ENCODE measurements at places on chromosomes 2 and 18.

DNA sequence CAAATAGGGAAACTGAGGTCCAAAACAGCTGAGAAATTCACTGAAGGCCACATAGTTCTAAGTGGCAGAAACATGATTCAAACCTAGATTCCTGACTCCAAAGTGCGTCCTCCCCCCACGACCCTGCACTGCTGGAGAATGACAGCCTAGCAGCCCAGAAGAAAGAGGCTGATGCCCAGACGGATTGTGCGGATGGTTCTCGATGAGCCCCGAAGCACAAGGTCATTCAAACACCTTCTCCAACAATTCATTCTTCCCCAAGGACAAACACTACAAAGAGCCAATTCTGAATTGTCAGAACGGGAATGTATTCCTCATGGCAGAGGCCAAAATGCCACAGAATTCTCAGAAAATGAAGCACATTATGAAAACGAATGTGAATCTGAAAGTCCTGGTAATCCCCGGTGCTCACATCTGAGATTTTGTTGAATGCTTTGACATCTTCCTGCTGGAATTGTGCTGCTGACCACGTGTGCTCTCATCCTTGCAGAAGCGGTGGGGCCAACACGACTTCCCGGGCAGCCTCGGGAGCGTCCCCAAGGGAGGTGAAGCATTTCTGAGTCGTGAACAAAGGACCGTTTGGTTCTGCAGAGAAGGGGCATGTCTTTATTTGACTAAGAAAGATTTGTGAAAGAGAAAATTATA, 337.0 kb downstream of the EIPR1 start:
- no peak for DNase-seq

- no peak for DNase-seq
Observed at GRCh38 chr2:47725808-47726207, 57.1 kb upstream of the MSH6 start.

DNA sequence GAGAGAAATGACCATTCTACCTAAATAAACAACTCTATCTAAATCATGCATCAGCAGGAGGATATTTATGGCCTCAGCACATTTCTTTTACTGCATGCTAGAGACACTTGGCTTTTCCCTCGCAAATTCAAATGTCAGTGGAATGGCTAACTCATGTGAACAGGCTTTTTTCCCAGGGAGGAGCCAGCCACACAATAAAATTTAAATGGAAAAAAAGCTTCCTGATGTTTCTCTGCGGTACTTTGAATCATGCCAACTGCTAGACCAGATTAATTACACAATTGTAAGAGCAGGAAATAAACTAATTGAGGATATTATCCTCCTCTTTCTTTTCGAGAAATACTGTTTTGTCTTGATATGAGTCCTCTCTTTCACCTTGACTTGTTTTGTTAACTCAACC, 676.3 kb downstream of the IRS1 start:
- DNase-seq: peak; percentile 47

DNA sequence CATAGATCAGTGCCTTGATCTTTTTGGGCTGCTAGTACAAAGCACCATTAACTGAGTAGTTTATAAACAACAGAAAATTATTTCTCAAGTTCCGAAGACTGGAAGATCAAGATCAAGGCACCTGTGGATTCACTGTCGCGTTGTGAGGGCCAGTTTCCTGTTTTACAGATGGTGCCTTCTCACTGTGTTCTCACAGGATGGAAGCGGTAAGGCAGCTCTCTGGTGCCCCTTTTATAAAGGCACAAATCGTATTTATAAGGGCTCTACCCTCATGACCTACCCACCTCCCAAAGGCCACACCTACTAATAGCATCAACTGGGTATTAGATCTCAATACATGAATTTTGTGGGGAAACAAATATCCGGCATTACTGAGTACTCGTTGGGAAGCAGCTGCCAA, 729.5 kb upstream of the SLC39A10 start:
- no peak for DNase-seq

- DNase-seq: peak; percentile 96
Observed at GRCh38 chr2:39494784-39495251, 57.7 kb upstream of the MAP4K3 start.

- no peak for DNase-seq
Observed at GRCh38 chr2:56232912-56233311, 49.1 kb downstream of the CCDC85A start.

GRCh38 chr2:121359716-121360565, 74.9 kb upstream of the TFCP2L1 start:
- DNase-seq: no peak

DNA sequence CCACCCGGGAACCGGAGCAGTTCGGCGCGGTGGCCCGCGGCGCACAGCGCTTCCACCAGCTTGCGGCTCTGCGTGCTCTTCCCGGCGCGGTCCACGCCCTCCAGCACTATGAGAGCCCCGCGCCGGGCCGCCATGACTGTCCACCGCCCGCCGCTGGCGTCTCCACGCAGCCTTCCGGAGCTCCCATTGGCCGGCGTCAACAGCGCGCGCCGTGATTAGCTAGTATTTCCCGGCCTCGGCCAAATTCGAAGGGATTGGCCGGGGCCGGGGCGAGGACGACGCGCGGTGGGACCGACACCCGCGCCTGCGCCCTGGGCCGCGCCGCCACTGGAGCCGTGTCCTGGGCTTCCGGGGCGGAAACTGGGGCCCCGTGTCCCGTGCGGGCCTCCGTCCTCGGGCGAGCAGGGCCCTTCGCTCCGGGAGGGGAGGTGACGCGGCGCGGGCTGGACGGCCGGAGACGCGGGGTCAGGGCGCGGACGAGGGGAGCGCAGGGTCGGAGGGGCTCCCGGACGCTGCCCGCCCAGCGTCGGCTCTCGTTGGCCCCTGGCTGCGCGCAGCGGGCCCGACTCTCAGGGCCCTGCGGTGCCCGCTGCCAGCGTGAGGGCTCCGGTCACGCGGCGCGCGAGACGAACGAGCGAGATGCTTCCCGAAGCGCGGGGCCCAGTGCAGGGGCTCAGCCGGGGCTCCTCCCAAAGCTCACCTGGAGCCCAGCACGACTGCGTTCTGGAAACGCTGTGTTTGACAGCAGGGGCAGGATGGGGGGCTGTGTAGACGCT, at the start of gene DTYMK:
TSS of gene DTYMK (minus strand) at position 166 of the 776 bp plus-strand sequence. CDS start at position 134, 32 bp downstream.
- peak; percentile 81 for DNase-seq

DNA sequence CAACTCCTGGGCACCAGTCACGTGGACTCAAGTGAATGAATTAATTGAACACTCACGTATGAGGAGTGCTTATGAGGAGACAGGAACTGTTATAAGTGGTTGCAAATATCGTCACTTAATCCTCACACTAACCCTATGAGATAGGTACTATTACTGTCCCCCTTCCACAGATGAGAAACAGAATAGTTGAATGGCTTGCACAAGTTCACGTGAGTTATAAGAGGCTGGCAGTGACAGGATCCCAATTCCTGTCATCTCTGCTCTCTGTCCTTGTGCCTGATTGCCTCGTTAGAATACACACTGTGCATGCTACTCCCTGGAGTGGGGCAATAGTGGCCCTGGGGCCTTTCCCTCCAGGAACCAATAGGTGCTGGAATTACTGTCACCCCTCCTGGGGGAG, 253.5 kb downstream of the DYSF start:
- no peak for DNase-seq

GRCh38 chr2:33051586-33052360, 105.0 kb downstream of the LTBP1 start:
- DNase-seq: peak; percentile 86

DNA sequence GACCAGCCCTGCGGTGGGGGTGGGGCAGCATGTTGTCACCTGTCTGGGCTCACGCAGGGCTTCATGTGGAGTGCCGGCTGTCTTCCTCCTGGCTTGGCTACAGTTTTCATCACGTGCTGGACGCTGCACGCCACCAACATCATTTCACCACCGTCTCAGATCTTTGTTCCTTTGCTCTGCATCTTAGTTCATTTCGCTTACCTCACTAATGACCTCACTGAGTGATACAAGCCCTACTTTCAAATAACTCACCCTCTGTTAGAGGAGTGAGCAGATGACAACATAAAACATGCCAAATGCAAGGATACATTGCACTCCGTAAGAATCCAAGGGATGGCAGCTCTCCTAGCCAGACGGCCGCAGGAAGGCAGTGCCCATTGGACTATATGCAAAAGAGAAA, 527.5 kb downstream of the GALR1 start:
- DNase-seq: no peak

DNA sequence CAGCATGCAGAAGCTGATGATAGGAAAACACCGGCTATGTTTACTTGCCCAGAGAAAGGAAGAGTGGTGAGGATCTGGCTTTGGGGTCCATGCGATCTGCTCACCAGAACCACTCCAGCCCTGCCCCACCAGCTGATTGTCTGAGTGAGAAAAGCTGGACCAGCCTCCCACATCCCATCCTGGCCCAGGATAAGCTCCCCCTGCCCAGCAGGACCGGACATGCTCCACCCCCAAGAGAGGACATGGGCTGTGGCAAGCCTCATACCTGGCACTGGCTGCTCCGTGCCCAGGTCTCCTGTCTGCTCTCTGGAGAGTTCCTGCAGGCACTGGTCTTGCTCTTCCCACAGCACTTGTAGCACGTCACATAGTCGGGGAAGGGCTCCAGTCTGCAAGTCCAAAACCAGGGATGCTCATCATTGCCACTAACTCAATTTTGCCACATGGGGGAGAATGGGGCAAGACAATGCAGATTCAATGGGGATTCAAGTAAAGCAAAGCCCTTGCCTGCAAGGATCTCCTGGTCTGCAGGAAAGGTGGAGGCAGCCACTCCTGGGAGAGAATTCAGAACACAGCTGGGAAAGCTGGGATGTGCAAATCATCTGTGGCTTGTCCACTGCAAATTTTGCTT, 30.0 kb downstream of the SCTR start:
- DNase-seq: no peak

GRCh38 chr18:9008709-9009635, 93.5 kb upstream of the NDUFV2 start:
- DNase-seq: no peak

DNA sequence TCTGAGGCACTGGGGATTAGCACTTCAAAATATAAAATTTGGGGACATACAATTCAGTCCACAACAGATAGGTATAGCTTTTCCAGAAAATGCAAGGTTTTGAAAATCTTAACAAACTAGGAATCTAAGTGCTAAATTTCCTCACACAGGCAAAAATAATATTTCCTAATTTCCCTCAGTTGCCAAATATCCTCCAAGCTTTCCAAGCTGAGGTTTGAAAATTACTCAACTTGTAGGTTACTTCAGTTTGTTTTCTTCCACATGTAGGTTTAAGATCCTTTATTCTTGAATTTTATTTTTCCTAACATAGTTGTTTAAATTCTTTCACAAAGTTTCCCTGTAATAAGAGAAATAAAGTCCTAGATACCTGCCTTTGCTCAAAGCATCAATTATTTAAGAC, 192.9 kb upstream of the NRXN1 start:
- no peak for DNase-seq

DNA sequence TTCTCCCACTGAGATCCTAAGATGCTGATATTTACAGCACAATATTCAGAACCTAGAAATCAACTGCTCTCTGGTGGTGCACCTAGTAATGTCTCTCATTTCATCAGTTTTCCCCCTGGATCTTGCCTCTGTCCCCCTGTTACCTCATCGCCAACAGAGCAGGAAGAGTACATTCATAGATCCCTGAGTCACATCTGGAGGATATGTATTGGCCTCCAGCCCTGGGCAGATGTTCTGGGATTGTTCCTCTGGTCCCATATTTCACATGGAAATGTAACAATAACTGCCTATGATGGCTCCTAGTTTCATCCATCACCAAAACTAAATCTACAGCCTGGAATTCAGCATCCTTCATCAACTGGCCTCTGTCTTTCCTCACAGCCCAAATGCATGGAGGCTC, 278.8 kb upstream of the SLC14A2 start:
- DNase-seq: no peak

GRCh38 chr2:227653419-227653818, 13.2 kb upstream of the SCYGR5 start:
- DNase-seq: peak; percentile 17

- DNase-seq: no peak
Observed at GRCh38 chr2:196277002-196277401, 105.6 kb upstream of the STK17B start.

DNA sequence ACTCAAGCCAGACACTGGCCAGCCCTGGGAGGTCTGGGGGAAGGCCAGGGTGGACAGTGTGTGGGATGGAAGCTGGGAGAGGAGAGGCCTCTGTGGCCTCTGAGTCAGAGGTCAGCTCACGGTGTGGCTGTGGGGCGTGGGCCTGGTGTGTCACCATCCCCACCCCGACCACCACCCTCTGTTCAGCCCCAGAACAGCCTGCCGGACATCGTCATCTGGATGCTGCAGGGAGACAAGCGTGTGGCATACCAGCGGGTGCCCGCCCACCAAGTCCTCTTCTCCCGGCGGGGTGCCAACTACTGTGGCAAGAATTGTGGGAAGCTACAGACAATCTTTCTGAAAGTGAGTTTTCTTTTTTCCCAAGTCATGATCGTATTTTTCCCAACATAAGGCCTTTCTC, 110.5 kb downstream of the DYSF start:
- no peak for DNase-seq

- peak; percentile 94 for DNase-seq
Observed at GRCh38 chr2:109322111-109322510, 193.1 kb downstream of the SH3RF3 start.

DNA sequence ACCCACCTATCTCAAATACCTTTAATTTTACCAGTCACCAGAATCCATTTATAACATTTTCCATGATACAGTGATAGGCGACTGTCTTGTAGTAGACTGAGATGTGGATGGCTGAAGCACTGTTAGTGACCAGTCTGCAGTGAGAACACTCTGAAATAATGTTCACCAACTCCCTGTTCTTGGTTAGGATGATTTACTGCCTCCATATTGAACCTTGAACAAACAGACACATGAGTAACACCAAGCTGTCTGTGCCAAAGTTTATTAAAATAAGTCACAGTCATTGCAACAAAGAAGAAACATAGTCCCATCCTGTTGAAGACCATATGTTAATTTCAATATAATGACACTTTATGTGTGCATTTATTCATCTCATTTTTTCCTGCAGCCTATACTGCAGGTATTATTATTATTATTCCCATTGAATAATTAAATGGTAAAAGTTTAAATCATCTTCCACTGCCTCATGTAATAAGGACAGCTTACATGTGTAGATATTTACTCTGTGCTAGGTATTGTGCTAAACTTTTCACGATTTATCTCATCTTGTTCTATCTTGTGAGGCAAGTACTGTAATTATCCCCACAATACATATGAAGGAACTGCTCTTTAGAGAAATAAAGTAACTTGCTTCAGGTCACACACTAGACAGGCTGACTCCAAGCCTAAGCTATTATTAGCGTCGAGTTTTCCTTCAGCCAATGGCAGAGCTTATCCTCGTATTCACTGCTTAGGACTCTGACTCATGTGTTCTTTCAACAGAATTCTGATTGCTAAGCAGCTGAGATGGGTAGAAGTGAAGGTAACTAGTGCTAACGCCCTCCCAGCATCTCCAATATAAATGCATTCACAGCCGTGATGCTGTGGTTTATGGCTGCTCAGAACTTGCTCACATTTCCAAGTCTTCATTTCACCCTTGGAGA, 62.5 kb downstream of the ONECUT2 start:
- DNase-seq: peak; percentile 32

- no peak for DNase-seq
Observed at GRCh38 chr2:220756653-220757052, 815.5 kb downstream of the EPHA4 start.

DNA sequence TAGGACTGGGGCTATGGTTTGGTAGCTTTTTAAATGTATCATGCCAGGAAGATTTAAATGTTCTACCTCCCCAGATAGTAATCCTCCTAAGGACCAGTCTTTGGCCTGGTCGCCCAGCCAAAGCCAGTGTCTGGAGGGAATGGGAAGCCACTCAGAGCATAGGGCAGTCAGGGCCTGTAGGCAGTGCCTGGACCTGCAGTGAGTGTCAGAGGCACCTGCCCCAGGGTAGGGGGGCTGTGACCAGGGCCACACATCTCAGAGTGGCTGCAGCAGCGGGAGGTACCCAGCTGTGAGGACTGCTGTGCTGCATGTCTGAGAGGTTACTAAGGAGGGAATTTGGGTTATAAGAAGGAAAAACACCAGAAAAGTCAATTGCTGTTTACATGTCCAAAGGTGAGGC, 57.7 kb downstream of the MYT1L start:
- no peak for DNase-seq

Measured in GM04503 (cell line).